ENCODE measurements at places on chromosomes 3 and 15.
A peak's percentile ranks its signal among the peaks of the same experiment; 100 is the strongest.

GRCh38 chr15:29331071-29331470 is 61.4 kb upstream of the NSMCE3 start:
- no peak for DNase-seq

DNA sequence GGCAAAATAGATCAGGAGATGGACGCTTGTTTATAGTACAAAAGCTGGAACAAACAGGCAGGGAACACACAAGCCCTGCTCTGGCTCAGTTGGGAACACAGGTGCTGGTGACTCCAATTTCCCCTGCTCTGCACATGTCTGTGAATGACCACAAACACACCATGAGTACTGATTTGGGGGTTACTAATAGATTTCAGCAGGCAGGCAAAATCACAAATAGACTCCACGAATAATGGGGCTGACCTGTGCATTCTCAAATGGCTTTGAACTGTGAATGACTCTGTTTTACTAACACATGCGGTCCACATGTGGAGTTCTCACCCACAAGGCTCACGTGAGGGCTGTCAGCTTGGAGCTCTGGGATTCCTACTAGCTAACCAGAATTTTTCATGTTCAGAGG is 3.9 kb downstream of the RTP3 start:
- no peak for DNase-seq

DNA sequence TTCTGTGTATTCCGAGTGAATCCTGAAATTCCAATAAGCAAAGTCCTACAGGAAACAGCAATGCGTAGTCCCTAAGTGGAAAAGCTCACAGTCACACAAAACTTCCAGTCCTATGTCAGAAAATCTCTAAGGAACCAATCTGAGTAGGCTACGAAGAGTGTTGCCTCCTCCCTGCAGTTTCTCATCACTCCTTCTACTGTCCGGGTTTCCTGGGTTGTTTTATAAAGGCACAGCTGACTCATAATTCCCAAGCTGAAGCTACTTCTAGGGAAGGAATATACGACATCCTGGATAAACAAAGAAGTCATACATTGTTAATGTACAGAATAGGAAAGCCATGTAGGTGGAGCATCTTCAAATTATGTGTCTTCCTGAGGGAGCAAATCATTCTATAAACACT is 65.7 kb upstream of the RGMA start:
- DNase-seq, result no peak

- DNase-seq, result no peak
Observed at GRCh38 chr3:105423397-105423796, 56.7 kb downstream of the ALCAM start.

DNA sequence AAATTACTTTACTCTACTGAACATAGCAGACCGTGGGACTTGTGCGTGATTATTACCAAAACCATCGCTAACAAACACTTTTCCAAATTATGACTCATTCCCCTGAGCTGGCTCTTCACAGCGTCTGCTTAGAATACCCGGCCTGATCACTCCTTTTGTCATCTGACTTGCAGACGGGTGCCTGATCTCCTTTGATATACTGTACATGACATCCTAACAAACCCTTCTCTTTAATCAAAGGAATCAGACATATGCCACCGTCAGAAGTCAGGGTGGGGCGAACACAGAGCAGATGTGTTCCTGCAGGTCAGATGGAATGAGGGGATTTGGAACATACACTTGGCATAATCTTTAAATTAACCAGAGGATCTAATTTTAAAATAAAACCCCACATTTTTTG is 48.5 kb upstream of the SH3GL3 start:
- DNase-seq, result no peak

- no peak for DNase-seq
Observed at GRCh38 chr3:139944256-139944910, 9.4 kb downstream of the CLSTN2 start.

GRCh38 chr15:72782274-72783003 is 1.1 kb downstream of the ADPGK start:
- DNase-seq, result no peak

DNA sequence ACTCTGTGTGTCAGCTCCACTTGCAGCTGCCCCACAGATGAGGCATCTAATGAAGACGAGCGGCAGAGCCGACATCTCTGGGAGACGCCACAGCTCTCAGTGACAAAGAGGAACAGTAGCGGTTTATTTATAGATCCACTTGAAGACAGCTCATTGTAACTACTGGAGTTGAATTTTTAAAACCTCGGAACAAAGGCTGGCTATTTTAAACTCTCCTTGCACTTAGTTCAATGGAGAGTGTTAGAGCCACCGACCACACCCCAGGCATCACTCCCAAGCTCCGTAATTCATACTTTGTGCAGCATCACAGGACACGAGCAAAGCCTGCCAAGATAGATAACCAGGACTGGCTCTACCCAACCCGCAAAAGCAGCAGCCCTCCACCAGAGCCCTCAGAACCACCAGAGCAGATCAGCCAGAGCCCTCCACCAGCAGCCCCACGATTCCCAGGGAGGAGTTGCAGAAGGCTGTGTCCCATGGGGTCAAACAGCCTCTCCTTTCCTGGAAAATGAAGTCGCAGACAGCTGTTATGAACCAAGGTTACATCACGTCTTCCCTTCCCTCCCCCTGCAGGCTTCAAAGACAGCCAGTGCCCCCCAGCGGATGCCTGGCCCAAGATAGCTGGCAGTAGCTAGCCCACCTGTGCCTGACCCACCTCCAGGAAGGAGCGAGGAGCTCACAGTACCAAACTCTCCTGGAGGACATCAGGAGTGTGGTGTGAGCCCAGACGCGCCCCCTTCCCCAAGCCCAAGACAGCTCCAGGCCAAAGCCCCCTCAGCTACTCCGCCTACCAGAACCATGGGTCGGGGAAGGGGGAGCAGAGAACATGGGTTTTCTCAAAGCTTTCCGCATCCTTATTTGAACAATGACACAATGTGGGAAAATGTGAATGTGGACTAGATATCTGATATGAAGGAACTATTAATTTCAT is 45.7 kb downstream of the POC1A start:
- no peak for DNase-seq

DNA sequence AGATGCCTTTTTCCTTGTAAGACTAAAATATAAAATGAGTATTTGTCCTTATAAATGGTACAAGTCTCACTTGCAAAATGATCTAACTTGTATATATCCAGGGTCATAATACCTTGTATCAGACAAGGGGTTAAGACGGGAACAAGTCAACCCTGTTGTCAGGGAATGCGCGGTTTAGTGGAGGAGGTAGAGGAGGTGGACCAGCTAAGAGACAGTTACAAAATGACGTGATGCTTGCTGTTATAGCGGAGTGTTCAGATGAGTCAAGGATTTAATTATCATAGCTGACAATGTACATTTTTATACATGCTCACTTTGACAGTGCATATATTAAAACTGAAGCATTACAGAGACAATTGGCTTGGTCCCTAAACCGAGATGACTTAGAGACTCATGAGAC is 26.8 kb upstream of the KLHL25 start:
- DNase-seq, result no peak

- DNase-seq, result peak; percentile 4
Observed at GRCh38 chr15:74322558-74323180, 44.8 kb downstream of the CYP11A1 start.

- DNase-seq, result no peak
Observed at GRCh38 chr3:135618123-135618522, 347.4 kb upstream of the PPP2R3A start.

DNA sequence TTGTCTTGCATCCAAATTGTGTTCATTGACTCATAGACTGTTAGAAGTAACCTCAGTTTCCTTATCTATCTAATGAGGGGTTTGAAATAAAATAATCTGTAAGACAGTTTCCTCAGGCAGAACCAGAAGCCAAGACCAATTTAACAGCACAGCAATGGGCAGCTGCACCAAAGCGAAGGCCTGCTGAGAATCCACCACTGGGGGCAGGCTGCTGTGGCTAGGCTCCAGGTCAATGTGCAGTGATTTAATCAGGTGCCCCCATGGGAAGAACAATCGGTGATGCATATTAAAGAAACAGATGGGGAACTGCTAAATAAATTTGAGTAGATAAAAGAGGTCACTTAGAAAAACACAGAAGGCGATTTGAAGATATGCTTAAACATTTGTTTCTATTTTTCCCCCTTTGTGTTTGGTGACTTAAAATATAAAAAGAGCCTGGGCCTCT is 28.0 kb upstream of the TMOD3 start:
- no peak for DNase-seq

- no peak for DNase-seq
Observed at GRCh38 chr3:100263583-100263982, 2.8 kb downstream of the TBC1D23 start.

GRCh38 chr3:36416599-36416998 is 36.3 kb downstream of the STAC start:
- no peak for DNase-seq

- no peak for DNase-seq
Observed at GRCh38 chr3:46854555-46854991, 8.7 kb downstream of the MYL3 start.

DNA sequence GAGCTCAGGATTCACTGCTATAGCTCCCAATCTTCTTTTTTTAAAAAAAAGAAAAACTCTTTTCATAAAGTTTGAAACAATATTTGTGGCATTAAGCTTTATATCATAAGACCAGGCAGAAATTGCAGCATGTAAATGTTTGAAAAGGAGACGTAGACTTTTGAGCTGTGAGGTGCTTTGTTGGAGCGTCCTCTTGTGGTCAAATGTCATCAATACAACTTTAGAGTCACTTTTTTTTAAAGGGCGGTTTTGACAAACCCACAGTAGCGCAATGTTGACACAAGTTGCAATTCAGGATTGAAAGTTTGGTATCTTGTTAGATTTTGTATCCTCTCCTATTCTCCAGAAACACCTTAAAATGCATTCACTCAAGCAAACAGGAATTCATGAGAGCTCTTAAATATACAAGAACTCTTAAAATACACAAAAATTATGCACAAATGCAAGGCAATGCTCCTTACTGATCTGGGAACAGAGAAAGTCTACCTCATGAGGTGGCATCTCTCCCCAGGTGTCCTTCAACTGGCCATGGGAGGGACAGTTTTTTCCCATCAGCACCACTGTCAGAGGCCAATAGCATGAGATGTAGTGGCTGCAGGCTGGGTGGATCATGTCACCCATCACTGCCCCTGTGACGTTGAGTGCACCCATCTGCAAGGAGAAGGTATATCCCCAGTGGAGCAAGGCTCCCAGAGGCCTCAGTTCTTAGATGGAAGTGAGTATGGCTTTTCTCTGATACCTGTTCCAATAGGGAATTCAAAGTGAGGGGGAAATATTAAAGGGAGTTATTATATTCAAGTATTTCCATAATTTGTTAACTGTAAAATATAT is 70.7 kb downstream of the ANXA2 start:
- DNase-seq, result no peak

DNA sequence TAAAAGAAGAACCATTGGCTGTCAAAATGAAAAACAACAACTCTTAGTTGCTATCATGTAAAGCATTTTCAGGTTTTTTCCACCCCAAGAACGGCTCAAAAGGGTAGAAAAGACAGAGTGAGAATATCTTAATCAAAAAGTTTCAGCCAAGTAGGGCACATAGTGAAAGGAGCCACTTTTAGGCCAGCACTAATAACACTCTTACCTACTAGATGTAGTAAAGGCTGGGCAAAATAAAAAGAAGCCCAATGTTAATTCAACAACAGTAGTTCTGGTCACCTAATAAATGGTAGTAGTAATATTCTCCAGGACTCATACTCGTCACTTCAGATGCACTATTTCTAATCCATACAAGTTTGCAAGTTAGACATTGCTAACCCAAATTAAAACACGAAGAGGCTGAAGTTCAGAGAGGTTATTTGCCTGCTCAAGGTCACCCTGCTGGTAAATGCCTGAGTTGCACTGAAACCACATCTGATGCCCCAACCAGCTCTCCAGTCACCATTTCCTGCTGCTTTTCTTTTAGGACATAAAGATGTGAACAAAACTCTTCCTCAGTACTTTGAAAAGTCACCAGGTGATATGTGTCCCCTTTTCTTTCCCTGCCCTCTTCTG is 7.5 kb downstream of the GOLIM4 start:
- DNase-seq, result no peak

DNA sequence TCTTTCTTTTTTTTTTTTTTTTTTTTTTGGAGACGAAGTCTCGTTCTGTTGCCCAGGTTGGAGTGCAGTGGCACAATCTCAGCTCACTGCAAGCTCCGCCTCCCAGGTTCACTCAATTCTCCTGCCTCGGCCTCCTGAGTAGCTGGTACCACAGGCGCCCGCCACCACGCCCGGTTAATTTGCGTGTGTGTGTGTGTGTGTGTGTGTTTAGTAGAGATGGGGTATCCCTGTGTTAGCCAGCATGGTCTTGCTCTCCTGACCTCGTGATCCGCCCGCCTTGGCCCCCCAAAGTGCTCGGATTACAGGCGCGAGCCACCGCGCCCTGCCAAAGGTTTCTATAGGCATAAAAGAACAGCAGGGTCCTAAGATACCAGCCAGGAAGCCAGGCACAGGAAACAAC is 261.0 kb upstream of the CCDC54 start:
- no peak for DNase-seq

GRCh38 chr3:100231668-100232067 is 29.1 kb upstream of the TBC1D23 start:
- no peak for DNase-seq

GRCh38 chr15:78167227-78167888 is 18.2 kb downstream of the IDH3A start:
- no peak for DNase-seq

DNA sequence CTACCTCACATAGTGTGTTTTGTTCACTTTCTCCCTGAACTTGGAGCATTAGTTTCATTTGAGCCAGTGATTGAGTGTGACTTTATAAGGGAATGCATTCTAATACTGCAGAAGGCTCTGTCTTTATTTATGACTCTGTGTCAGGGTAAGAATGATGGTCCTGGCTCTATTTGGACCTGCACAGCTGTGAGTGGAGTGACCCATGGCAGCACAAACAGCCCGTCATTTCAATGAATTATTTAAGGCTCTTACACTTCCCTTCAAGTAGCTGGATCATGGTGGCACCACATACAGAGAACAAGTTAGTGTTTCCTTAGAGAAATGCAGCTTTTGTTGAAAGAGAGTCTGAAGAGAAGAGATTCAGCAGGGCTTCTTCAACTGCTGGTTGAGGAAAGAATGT is 16.4 kb downstream of the TMEM108 start:
- DNase-seq, result no peak

GRCh38 chr3:170632780-170633179 is 46.9 kb upstream of the SLC7A14 start:
- no peak for DNase-seq

DNA sequence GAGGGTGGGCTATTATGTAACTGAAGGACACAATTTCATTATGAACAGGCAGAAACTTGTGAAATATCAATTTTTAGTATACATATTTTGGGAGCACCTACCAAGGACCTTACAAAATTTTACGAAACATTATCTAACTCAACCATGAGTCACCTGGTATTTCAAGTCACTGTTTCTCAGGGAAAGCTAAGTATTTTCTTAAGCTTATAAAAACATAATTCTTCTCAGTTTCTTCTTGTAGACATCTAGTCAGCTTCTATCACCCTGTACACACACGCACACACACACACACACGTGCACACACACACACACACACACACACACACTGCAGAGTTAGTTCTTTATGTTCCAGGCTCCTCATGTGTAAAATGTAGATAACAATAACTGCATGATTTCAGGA is 658.3 kb downstream of the TUSC7 start:
- DNase-seq, result no peak

GRCh38 chr3:146125951-146126350 is 35.0 kb downstream of the PLOD2 start:
- DNase-seq, result no peak

GRCh38 chr15:94523873-94524272 is 292.5 kb downstream of the MCTP2 start:
- DNase-seq, result no peak

All from effector memory CD4-positive, alpha-beta T cell (primary cell).